Uterine smooth muscle cell (primary cell): ENCODE measurements at places on chromosomes 3 and 15. TPM values are rescaled to one million over a fixed set of nuclear protein-coding genes. Genes with fewer than 3 reads are reported as not detected.

Gene RARRES1
- 26.2 and 30.5 TPM in 2 replicates for total RNA-seq

Gene ARL6IP5
- 103 and 109 TPM in 2 replicates for total RNA-seq

Gene FETUB
- total RNA-seq: not detected in 2 replicates

Gene TGM5
- not detected in 2 replicates for total RNA-seq

Gene RTP3
- not detected in 2 replicates for total RNA-seq

Gene ADIPOQ
- not detected in 2 replicates for total RNA-seq

Gene ACKR2
- 0.22 and 0.37 TPM in 2 replicates for total RNA-seq

Gene GATM
- total RNA-seq: 0.25 and 0.44 TPM in 2 replicates

Gene XCR1
- under 0.01 TPM in 1 of 2 replicates, not detected in the other for total RNA-seq

Gene LXN
- total RNA-seq: 196 and 234 TPM in 2 replicates

Gene EXD1
- 0.11 TPM in 1 of 2 replicates, not detected in the other for total RNA-seq

Gene CAV3
- not detected in 2 replicates for total RNA-seq

Gene SLC2A2
- total RNA-seq: not detected in 2 replicates

Gene ATP13A5
- total RNA-seq: not detected in 2 replicates

Gene ABCF3
- total RNA-seq: 51.6 and 57.7 TPM in 2 replicates

Gene ZNF860
- 0.37 and 0.66 TPM in 2 replicates for total RNA-seq

Gene ARGFX
- total RNA-seq: not detected in 2 replicates

Gene FRMD4B
- 1.9 and 7.5 TPM in 2 replicates for total RNA-seq

Gene CHRNA7
- total RNA-seq: 0.37 and 1.2 TPM in 2 replicates

Gene DAPK2
- total RNA-seq: 4.2 and 5.8 TPM in 2 replicates
